ENCODE measurements at places on chromosomes 7 and 10. TPM values are rescaled to one million over a fixed set of nuclear protein-coding genes. Genes with fewer than 3 reads are reported as not detected.
A peak's percentile ranks its signal among the peaks of the same experiment; 100 is the strongest.

GRCh38 chr7:142248-142941 lies 50.0 kb upstream of the FAM20C start:
- no peaks in the 10 kb centered on the region for H3K27me3 ChIP-seq
- H3K4me1 ChIP-seq, result no peaks in the 10 kb centered on the region
- no peak overlapping the region for H3K27ac ChIP-seq
- no peak overlapping the region for H3K4me3 ChIP-seq
- no peak for DNase-seq

DNA sequence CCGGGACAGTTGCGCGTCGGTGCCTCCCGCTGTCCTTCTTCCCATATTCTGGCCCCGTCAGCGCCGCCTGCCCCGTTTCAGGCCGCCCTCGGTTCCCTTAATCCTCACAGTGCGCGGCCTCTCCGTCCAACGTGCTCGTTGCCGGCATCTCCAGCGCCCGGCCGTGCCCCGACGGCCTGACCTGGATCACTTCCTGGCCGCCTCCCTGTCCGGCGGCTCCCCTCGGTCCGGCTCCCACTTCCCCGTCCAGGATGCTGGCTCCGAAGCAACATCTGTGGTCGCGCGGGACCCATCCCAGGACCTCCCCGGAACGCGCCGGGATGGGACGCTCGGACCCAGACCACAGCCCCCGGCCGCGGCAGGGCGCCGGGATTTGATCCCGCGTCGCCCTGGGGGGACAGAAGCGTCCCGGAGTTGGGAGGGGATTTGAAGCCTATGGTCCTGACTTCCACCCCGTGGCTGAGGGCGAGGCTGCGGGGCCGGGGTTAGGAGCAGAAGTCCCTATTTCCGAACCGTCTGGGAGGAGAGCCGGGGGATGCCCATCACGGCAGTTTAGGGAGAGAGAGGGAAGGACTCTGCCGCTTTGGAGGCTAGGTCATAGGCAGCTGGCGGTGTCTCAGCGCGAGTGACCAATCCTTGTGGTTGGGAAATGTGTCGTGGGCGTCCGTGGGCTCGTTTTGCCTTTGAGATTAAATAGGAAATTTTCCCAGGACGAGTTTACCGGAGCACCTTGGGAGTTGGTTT lies 53.8 kb downstream of the KCTD7 start:
- peak overlapping the region; percentile 79 for H3K27ac ChIP-seq
- H3K4me3 ChIP-seq, result peak overlapping the region; percentile 80
- peak; percentile 15 for DNase-seq
- H3K27me3 ChIP-seq, result no peaks in the 10 kb centered on the region

GRCh38 chr10:89869180-89869579 lies 167.8 kb downstream of the KIF20B start:
- DNase-seq, result no peak
- H3K36me3 ChIP-seq, result no peaks in the 10 kb centered on the region
- no peak overlapping the region for H3K27ac ChIP-seq
- no peak overlapping the region for H3K4me3 ChIP-seq

DNA sequence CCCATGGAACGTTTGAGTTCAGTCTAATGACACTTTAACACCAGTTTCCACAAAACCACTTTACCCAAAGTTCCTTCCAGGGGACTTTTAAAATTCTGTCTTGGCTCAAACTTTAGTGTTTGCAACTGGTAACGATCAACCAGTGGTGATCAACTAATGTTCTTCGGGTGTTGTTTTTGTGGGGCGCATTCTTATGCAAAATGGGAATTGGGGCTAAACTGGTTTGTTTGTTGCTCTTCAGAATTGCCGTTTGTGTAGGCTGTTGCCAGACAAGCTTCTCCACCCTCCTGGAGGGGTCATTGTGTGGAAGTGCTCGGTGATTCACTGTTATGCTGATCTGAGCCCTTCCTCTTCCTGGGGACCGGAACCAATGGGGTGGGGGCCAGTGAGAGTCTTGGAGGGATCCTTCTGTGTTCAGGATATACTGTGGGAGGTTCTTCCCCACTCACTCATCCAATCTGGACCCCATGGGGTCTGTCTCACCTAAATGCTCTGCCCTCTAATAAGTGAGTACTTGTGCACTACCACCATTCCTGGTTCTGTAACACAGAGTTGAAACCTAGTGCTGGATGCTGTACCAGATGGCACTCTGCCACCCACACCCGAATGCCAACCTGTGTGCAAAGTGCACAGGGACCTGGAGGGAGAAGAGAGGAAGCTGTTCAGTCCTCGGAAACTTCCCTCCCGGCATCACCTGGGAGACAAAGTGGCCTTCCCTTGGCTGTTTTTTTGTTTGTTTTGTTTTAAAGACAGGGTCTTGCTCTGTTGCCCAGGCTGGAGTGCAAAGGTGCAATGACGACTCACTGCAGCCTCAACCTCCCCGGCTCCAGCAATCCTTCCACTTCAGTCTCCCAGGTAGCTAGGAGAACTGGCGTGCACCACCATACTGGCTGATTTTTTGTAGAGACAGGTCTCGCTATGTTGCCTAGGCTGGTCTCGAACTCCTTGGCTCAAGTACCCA lies 2.1 kb downstream of the NFE2L3 start:
- H3K4me3 ChIP-seq, result peak overlapping the region; percentile 68
- H3K4me1 ChIP-seq, result peaks cover 64% of the 10 kb centered on the region
- H3K27me3 ChIP-seq, result peaks cover 4% of the 10 kb centered on the region
- peak; percentile 79 for DNase-seq
- H3K36me3 ChIP-seq, result no peaks in the 10 kb centered on the region
- H3K27ac ChIP-seq, result peak overlapping the region; percentile 92

DNA sequence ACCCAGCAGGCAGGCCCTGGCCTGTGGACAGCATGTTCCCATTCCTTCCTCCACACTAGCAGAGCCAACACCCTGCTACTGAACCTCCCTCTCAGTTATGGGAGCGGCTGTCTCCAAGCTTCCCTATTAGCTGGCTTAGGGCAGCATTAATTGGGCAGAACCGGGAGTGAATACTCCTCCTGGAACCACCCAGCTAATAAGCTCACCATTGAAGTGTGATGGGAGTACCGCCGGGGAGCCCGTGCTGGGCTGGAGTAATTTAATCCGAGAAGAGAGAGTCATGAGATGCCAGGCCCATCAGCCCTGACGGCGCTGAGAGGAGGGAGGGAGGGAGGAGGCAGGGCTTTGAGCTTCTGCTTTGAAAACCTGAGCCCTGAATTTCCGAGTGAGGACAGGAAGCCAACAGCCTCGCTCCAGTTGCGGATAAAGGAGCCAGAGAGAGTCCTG lies 31.8 kb upstream of the ELFN1 start:
- no peaks in the 10 kb centered on the region for H3K27me3 ChIP-seq
- H3K4me3 ChIP-seq, result no peak overlapping the region
- no peak for DNase-seq

GRCh38 chr7:47488201-47488968 lies 93.5 kb downstream of the TNS3 start:
- H3K27ac ChIP-seq, result no peak overlapping the region
- H3K4me3 ChIP-seq, result no peak overlapping the region
- H3K27me3 ChIP-seq, result no peaks in the 10 kb centered on the region
- H3K36me3 ChIP-seq, result no peaks in the 10 kb centered on the region
- H3K4me1 ChIP-seq, result no peaks in the 10 kb centered on the region

DNA sequence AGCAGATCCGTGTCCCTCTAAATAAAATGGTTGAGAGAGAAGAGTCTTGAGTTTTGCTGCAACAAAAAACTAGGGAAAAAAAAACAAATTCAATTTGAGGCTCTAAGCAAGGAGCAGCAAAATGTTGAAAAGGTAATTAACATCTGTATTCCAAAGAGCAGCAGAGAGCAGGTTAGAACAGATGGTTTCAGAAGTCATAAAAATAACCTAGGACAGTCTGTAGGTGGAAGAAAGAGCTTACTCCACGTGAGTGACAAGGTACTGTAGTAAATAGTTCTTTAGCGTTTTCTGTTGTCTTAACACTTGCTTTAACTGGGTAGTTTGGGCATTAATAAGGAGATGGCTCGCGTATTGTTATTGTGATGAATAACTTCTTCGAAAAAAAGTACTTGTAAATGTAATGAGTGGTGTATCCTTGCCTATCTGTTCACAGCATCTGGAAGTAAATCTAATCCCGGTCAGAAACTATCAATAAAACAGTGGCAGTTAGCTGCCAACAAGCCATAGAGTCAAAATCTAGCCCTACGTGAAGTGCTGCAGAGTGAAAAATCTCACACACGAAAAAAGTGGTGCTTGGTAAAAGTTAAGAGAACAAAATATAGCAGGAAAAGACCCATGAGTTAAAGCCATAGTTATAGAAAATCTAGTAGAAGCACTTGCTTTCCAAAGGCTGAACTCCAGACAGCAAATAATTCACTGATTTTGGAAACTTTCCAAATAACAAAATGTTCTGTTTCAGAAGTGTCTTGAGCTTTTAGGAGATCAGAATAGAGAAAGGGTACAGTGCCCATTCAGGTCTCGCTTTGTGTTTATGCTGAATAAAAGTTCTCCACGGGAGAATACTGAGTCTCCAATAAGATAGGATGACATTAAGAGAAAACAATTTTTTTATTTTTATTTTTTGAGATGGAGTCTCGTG lies 49.3 kb upstream of the PARD3 start:
- H3K4me1 ChIP-seq, result no peaks in the 10 kb centered on the region
- H3K36me3 ChIP-seq, result no peaks in the 10 kb centered on the region
- no peak overlapping the region for H3K27ac ChIP-seq
- no peak overlapping the region for H3K4me3 ChIP-seq
- DNase-seq, result no peak
- H3K27me3 ChIP-seq, result peaks cover 2% of the 10 kb centered on the region

TMEM196 gene
- not detected for total RNA-seq

CUX1 gene
- total RNA-seq, result 45.0 TPM

NFE2L3 gene
- 28.4 TPM for total RNA-seq

MLXIPL gene
- total RNA-seq, result not detected
